SJCRH30 (cell line): ENCODE measurements at places on chromosomes 4 and X. TPM values are rescaled to one million over a fixed set of nuclear protein-coding genes. Genes with fewer than 3 reads are reported as not detected.

DNA sequence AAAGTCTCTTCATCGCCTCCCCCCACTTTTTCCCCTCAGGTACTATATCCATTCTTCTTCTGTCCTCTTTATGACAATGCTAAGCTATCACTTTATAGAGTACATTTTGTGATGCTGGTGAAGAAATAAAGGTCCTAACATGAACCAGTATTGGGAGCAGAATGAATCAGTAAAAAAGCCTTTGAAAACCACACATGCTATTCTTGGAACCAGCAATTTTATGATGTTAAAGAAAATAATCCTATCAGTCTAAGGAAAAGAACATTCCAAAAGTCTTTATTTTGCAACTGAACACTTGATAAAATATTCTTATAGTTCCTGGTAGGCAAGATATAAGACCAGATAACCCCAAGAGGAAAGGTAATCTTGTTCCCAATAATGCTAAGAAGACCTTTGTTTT is 107.8 kb upstream of the MCF2 start:
- no peak for DNase-seq

DNA sequence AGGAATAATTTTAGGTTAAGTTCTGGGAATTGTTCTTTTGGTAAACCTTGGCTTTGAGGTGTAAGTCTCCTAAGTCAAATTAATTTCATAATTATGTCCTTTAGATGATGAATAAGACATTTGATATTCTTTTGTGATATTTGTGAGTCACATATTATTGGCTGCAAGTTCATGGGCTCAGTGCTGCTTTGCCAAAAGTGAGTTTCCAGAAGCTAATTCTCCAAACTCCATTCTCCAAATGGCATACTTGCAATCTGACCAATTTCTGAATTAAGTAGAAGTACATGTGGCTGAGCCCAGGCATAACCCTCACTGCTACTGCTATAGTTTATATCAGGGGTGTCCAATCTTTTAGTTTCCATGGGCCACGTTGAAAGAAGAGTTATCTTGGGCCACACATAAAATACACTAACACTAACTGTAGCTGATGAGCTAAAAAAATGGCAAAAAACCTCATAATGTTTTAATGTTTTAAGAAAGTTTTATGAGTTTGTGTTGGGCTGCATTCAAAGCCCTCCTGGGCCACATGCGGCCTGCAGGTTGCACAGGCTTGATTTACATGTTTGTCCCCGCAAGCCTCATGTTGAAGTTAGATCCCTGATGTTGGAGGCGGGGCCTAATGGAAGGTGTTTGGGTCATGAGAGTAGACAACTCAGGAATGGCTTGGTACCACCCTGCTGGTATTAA is 196.1 kb downstream of the ZNF330 start:
- DNase-seq, result no peak

- DNase-seq, result no peak
Measured at GRCh38 chr4:52701207-52701606, 42.1 kb upstream of the USP46 start.

- no peak for DNase-seq
Measured at GRCh38 chr4:150938873-150939499, 76.1 kb downstream of the LRBA start.

Gene GLA
- total RNA-seq, result 55.9 and 58.5 TPM in 2 replicates

Gene GPRASP1
- 1.4 and 2.3 TPM in 2 replicates for total RNA-seq
